ENCODE measurements at places on chromosomes 16 and 17. TPM values are rescaled to one million over a fixed set of nuclear protein-coding genes. Genes with fewer than 3 reads are reported as not detected.

The MMP2 gene
- total RNA-seq: 1.7 TPM

The CHP2 gene
- not detected for total RNA-seq

DNA sequence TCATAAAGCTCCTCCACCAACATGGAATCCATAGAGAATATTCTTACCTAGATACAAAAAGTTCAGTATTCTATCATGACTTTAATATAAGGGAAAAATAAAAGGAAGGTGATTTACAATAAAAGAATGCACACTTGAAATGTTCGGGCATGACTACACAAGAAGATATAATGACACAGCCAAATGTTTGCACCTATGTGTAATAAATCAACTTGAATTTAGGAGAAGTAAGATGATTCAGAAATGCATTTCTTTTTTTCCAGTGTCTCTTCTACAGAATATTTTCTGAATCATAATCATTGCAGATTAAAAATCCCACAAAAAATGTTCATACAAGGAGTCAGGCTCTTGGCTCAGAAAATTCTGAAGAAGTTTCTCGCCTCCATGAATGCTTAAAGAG lies 404.0 kb upstream of the HSBP1 start:
- DNase-seq: no peak

DNA sequence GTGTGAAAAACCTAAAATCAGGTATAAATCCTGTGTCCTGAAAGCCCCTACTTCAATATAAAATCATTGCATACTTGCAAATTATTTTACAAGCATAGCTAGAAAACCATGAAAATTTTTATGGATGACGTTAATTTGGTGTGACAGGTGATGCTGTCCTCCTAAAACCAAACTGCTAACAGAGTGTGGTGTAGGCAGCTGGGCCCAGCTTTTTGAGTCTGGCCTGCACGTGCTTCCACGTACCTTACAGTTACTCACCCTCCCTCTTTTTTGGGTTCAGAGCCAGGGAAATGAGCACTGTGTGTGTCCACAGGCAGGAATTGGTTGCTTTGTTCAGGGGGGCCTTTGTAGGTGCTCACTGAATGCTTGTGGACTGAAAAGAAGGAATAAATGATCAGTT lies 36.4 kb downstream of the CLEC16A start:
- DNase-seq: no peak

DNA sequence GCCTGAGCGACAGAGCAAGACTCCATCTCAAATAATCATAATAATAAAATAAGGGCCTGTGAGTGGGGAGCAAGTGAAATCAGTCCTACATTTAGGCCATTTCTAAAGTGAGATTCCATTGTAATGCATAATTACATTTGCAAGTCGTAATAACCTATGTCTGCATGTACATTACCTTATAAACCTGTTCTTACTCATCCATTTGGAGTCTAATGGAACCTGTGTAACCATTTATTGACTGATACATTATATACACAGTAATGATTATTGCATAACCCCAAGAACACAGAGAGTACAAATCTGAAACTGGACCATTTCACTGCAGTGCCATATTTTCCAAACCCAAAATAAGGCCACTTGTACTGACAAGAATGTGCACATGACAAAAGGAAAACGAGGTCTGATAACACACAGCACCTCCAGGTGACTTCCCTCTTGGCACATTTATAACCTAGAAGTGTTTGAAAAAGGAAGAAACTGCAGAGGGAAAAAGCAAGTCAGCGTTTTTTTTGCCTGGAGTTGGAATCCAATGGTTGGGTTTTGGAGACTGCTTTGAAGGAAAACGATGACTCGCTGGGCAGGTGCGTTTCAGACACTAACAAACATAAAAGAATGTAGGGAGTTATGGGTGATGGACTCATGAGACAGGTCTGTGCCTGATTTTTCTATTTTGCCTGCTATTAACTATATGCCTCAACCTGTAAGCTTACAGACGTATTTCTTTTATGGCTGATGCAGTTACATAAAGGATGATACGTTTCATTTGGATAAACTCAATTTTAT lies 63.6 kb upstream of the KIFC3 start:
- DNase-seq: no peak

The ABCA10 gene
- 0.67 TPM for total RNA-seq

GRCh38 chr17:869086-869485 lies 86.9 kb downstream of the MRM3 start:
- no peak for DNase-seq
